Osteoblast (primary cell): ENCODE measurements at places on chromosomes 16 and 17. TPM values are rescaled to one million over a fixed set of nuclear protein-coding genes. Genes with fewer than 3 reads are reported as not detected.

GRCh38 chr16:12546918-12547607 is 256.6 kb downstream of the CPPED1 start:
- DNase-seq = no peak

GRCh38 chr17:77798031-77798430 is 160.5 kb upstream of the TNRC6C start:
- DNase-seq = no peak

DNA sequence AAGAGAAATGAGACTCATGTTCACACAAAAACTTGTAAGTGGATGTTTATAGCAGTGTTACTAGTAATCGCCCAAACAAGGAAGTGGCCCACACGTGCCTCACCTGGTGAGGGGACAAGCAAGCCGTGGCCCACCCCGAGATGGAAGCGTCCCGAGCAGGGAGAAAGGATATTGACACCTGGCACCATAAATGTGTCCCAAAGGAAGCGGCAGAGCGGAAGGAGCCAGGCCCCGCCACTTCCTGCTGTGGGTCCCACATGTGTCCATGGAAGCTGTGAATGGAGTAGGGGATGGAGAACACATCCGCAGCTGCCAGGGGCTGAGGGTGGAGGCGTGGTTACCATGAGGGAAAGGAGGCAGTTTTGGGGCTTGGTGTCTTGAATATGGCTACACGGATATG is 18.9 kb downstream of the KCNJ18 start:
- DNase-seq = no peak

GRCh38 chr16:59690216-59690615 is 956.1 kb upstream of the GOT2 start:
- DNase-seq = no peak

GRCh38 chr17:64964796-64965195 is 45.5 kb upstream of the LRRC37A3 start:
- no peak for DNase-seq

DNA sequence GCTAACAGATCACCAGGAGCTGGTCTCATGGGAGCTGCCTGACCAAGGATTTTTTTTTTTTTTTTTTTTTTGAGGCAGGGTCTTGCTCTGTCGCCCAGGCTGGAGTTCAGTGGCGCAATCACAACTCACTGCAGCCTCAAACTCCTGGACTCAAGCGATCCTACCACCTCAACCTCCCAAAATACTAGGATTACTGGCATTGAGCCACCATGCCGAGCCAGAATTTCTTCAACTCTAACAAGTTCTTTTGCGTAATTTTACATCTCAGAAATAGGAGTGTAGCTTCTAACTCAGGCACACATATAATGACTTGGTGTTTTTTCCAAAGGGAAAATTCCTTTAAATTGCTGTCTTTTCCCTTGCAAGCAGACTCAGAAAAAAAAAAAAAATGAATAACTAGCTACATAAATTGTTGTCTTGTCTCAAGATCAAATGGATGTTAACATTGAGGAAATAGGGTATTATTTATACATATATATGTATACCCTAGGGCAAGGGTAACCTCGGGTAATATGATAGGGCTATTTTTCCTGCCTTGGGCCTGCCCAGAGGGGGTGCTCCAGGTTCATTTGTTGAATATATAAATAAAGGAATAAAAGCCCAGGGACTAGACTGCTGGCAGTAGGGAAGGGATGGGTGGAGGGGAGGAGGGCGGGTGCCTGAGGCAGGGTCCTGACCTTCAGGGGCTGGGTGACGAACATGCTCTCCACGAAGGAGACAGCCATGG is 42.8 kb upstream of the GCSH start:
- DNase-seq = no peak

The NME3 gene
- total RNA-seq = 49.2 and 55.4 TPM in 2 replicates
